Type B pancreatic cell (in vitro differentiated cells): ENCODE measurements at places on chromosomes 13 and 19.

- DNase-seq: no peak
These were observed 1228.3 kb upstream of the PCDH20 start for GRCh38 chr13:62643799-62644524.

GRCh38 chr13:73055813-73056564 lies 2.8 kb upstream of the KLF5 start:
- DNase-seq: no peak

- DNase-seq: no peak
These were observed 1261.3 kb upstream of the SPRY2 start for GRCh38 chr13:81602241-81602640.

DNA sequence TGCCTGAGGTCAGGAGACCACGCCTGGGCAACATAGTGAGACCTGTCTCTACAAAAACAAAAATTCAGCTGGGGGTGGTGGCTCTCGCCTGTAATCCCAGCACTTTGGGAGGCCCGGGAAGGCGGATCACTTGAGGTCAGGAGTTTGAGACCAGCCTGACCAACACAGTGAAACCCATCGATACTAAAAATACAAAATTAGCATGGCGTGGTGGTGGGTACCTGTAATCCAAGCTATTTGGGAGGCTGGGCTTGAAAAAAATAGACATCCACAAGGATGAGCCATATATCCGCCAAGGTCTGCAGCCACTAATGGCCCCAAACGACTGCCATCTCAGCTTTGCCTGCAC lies 3.1 kb downstream of the RPS16 start:
- DNase-seq: no peak

DNA sequence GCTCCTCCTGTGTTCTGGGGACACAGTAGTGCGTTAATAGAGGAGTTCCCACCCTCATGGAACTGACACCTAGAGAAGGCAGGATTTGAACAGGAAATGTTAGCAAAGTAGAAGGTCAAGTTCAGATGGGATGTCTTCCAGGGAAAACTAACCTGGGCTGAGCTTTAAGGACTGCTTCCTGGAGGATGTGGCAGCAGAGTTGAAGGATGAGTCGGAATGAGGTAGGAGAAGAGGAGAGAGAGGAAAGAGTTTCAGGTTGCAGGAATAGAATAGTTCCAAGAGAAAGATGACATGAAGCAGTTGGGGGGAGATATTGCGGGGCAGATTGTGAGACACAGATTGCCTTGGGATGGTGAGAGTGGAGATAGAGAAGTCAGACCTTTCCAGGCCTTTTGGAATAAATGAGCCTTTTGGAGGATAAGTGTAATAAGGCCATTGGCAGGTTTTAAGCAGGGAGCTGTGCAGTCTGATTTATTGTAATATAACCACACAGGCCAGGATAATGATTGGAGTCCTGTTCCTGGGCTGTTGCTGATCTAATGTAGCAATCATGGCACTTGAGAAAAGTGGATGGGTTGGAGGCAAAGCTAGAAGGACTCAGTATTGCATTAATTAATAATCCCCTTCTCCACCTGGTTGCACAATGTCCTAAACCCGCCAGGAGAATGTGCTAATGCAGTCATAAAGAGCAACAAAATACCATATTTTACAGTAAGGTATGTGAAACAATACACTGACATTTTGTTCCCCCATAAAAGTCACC lies 205.4 kb downstream of the SHISA2 start:
- DNase-seq: no peak

DNA sequence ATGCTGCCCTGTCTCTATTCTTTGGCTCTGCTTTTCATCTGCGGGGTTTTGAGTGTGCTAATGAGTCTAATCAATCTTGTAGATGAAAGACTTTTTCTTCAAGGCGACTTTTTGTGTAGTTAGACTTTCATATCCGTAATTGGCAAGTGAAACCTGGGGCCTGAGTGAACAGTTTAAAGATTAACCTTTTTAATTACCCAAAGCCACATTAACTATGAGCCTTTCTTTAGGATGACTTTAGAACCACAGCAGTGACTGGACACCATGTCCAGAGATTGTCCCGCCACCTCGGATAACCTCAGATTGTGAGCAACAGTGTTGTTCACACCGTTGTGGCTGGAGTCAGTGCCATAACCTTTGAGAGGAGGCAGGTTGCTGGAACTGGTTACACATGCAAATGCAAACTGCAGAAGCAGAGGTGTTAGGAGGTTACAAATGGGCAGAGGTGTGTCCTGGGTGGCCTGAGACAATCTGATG lies 58.7 kb downstream of the SIAH3 start:
- DNase-seq: no peak

- no peak for DNase-seq
These were observed 7.7 kb downstream of the ARHGAP45 start for GRCh38 chr19:1074544-1075283.

DNA sequence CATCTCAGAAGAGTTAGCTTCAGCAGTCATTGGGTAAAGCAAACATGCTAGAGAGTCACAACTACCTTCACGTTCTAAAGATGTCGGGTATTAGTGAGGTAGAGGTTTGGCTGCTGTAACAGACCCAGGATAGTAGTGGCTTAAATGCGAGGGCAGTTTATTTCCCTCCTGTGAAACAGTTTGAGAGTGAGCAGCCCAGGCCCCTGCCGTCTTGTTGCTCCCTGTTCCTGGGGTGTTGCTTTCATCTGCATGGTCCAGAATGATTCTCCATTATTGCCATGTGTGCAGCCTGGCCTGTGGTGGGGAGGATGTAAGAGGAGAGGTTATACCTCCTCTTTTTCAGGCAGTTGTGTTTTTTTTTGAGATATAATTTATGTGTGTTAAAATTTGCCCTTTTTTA lies 63.7 kb downstream of the SIPA1L3 start:
- no peak for DNase-seq

- DNase-seq: no peak
These were observed 16.8 kb downstream of the FPR2 start for GRCh38 chr19:51777570-51778462.

DNA sequence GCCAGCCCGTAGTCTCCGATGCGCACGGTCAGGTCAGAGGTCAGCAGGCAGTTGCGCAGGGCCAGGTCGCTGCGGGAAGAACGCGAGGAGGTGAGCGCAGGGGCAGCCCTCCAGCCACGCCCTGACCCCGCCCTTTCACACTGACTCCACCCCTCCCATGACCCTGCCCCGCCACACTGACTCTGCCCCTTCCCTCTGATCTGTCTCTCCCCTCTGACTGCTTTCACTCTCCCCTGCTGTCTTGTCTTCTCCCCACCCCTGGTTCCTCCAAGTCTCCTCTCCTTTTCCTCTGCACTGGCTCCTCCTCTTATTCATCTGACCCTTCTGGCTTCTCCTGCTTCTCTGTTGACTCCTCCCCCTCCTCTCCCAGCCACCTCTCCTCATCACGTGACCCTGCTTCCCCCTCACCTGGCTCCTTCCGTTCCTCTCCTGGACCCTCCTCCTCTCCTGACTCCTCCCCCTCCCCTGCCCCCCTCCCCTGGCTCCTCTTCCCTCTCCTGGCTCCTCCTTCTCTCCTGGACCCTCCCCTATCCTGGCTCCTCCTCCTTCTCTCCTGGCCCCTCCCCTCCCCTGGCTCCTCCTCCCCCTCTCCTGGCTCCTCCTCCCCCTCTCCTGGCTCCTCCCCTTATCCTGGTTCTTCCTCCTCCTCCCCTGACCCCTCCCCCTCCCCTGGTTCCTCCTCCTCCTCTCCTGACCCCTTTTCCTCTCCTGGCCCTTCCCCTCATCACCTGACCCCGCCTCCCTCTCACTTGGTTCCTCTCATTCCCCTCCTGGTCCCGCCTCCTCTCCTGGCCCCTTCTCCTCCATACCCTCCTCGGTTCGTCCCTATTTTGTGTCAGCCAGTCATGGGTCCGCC lies 9.9 kb downstream of the LMTK3 start:
- DNase-seq: no peak

DNA sequence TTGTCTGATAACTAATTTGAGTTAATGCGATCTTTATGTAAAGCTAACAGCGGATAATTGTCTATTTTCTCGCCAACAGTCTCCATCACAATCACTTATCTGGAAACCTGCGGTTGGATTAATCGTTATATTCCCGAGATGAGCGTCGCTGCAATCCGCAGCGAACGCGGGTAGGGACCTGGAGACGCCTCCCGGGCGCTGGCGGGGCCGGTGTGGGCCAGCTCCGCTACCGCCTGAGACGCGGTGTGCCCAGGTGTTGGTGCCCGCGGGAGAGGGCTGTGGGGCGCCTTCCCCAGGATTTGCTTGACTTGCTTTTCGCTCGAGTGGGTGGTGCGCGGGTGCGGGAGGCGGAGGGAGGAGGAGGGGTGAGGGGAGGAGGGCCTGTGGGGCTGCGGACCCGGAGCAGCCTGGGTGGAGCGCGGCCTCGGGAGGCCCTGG lies 38.3 kb downstream of the SOX1 start:
- DNase-seq: no peak

- DNase-seq: no peak
These were observed 1369.8 kb downstream of the PCDH9 start for GRCh38 chr13:65860306-65860705.

DNA sequence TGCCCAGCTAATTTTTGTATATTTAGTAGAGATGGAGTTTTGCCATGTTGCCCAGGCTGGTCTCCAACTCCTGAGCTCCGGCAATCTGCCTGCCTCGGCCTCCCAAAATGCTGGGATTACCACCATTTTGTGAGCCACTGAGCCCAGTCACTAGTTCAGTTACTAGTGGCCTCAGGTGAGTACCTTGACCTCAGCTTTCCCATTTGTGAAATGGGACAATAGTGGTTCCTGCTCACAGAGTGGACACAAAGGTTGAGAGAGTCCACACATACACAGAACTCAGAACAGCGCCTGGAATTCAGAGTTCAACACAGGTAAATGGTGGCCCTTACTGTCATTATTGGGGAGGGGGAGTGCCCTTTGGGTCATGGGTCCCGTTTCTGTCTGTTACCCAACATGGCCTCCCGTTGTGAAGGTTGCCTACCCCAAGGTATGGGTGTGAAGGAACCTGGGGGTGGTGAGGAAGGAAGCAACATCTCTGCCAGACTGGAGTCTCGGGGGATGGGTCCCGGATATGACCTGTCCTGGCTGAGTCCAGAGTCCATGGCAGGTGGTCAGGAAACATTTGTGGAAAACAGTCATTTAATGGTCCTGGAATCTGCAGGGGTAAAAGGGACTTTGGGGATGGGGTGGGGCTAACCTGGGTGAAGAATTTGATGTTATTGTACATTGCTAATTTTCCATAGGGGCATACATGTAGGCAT lies 11.7 kb upstream of the IRGC start:
- no peak for DNase-seq

- DNase-seq: no peak
These were observed 25.3 kb downstream of the CILP2 start for GRCh38 chr19:19563348-19563848.

DNA sequence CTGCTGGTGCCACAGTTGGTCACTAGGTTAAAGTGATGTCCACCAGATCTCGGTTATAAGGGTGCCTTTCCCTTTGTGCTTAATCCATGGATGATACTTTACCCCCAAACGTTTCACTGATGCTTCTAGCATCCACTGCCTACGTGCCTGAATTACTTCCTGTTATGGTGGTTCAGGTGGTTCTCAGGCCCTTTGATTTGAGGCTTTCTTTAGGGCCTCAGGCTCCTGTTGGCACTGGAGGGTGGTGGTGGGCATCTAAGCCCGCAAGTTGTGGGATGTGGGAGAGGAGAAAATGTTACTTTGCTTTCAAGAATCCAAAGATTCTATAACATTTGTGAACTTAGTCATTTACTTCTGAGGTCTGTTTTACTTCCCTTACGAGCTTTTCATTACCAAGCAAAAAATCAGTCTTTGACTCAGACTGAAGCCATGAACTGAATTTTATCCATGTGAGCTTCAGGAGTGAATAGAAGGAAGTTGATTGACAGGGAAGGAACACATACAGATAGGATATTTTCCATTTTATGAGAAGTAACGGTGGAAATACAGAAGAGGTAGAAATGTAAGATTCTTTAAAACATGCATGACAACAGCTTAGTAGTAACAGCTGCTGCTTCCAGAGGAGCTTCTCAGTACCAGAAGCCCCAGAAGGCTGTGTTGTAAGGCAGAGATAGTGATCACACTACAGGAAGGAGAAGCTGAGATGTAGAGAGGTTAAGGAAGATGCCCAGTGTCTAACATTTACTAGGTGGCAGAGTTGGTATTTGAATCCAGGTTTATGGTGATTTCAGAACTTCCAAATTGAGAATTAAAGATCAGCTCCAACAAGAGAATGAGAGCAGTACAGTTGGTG lies 65.0 kb downstream of the ARHGEF7 start:
- DNase-seq: no peak

GRCh38 chr13:89486709-89487108 lies 1815.5 kb downstream of the SLITRK5 start:
- DNase-seq: no peak

DNA sequence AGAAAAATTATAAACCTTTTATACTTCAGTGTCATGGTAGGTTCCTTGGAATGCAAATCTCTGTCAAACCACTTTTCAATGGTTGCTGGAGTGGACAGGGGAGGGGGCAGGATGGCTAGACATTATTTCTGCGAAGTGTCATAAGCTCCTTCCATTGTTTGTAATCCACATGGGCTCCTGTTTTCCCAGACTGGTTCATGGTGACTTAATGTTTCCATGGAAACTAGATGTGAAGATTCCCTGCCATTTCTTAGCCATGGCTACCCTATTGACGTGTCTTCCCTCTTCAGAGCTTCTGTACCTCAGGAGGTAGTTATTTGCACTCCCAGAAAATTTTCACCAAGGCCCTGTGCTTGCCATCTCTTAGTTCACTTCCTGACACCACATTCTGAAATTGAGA lies 95.3 kb downstream of the UFM1 start:
- no peak for DNase-seq

DNA sequence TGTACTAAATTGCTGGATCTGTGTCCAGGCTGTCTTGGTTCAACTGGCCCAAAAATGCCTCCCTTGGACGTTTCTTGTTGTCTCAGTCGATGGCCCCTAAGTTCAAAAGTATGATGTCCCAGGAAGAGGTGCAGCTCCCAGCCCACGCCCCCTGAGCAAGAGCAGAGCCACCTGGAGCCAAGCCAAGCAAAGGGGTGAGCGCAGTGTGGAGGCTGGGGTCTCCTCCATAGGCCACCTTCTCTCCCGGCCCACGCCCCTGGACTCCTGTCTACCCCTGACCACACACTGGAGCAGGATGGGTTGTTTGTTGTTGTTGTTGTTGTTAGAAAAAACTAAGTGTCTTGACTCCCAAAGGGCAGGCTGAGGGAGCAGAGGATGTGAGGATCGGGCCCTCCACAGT lies 26.0 kb upstream of the NPAS1 start:
- DNase-seq: no peak

DNA sequence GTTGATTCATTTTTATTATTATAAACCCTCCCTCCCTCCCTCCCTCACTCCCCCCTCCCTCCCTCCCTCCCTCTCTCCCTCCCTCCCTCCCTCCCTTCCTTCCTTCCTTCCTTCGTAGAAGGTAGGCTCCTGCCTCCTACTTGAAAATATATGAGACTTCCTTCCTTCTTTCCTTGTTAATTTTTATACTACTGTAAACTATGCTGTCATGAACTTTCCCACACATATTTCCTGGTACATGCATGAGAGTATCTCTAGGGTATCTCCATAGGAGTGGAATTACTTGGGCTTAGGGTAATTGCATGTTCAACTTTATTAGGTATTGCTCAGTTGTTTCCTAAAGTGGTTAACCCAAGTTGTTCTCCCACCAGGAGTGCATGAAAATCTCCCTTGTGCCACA lies 330.6 kb downstream of the KCNRG start:
- DNase-seq: no peak

GRCh38 chr13:40120288-40120687 lies 464.8 kb downstream of the COG6 start:
- DNase-seq: no peak

GRCh38 chr13:100753376-100753775 lies 78.8 kb upstream of the TMTC4 start:
- no peak for DNase-seq
